ENCODE measurements at places on chromosomes 13 and 19. TPM values are rescaled to one million over a fixed set of nuclear protein-coding genes. Genes with fewer than 3 reads are reported as not detected.

- no peak overlapping the region for H3K27ac ChIP-seq
- peaks cover 6% of the 10 kb centered on the region for H3K36me3 ChIP-seq
- peaks cover 18% of the 10 kb centered on the region for H3K27me3 ChIP-seq
- DNase-seq = no peak
- no peak overlapping the region for H3K4me3 ChIP-seq
Measured at GRCh38 chr13:20415306-20415679, 110.4 kb downstream of the CRYL1 start.

- DNase-seq = no peak
- H3K27me3 ChIP-seq = peaks cover 4% of the 10 kb centered on the region
- H3K4me3 ChIP-seq = no peak overlapping the region
- H3K4me1 ChIP-seq = no peaks in the 10 kb centered on the region
Measured at GRCh38 chr13:27379126-27379525, 45.3 kb upstream of the GTF3A start.

DNA sequence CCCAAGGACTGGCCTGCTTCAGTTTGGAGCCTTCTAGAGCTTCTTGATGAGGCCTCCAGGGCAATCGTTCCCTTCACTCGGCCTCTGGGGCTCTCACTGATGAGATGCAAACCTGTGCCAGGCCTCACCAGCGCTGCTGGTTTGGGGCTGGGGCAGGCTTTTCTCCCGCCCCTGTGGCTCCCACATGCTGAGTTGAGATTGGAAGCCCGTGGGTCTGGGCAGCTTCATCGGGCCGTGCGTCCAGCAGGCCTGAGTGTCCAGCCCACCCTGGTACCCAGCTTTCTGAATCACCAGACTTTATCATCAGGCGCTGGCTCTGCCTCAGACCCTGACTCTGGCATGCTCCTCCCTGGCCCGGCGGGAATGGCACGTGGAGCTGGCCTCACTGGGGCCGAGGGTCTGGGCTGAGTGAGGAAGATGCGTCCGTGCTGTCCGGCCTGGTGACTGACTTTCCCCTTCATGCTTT lies 4.3 kb downstream of the CALM3 start:
- DNase-seq = no peak
- H3K4me1 ChIP-seq = peaks cover 39% of the 10 kb centered on the region
- H3K27me3 ChIP-seq = no peaks in the 10 kb centered on the region
- H3K27ac ChIP-seq = no peak overlapping the region
- peaks cover 53% of the 10 kb centered on the region for H3K36me3 ChIP-seq

GRCh38 chr13:40979232-40979631 lies 39.9 kb downstream of the ELF1 start:
- no peak for DNase-seq
- H3K36me3 ChIP-seq = no peaks in the 10 kb centered on the region
- H3K27ac ChIP-seq = no peak overlapping the region

GRCh38 chr13:31545616-31546015 lies 193.7 kb upstream of the RXFP2 start:
- DNase-seq = peak; percentile 29
- H3K27me3 ChIP-seq = no peaks in the 10 kb centered on the region
- no peak overlapping the region for H3K27ac ChIP-seq
- no peaks in the 10 kb centered on the region for H3K4me1 ChIP-seq
- H3K36me3 ChIP-seq = no peaks in the 10 kb centered on the region

DNA sequence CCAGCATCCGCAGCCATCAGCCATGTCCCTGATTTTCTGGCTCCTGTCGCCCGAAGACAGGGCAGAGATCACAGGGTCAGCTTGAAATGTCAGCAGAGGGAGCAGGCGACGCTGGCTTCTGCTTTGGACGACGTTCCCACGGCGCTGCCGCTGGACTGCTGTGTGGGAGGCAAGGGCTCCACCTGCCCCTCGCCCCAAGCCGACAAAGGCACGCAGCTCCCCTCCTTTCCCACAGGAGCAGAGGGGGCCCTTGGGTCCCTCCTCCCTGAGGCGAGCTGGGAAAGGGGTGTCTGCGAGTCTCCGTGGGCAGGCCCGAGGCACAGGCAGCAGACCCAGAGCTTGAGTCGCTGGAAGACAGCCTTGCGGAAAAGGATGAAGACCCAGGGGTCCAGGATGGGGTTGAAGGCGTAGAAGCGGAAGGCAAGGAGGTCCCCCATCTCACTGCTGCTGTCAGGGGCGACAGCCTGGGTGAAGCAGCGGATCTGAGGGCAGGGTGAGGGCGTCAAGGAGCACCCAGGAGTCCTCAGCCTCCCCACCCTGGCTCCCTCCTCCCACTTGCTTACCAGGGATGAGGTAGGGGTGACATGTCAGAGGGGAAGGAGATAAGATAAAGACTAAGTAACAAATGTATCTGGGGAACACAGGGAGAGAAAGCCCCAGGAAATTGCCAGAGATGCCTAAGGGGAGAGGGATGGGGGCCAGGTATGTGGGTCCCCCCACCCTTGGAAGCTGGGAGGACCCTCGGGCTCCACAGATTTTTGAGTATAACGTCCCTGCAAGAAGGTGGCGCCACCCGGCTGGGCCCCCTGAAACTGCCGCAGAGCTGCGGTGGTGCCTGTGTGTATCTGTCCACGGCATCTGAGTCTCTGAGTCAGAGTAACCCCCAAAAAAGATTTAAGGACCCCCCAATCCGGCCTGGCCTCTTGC lies 3.4 kb downstream of the PTGIR start:
- peaks cover 71% of the 10 kb centered on the region for H3K4me1 ChIP-seq
- no peak for DNase-seq
- H3K27me3 ChIP-seq = peaks cover 2% of the 10 kb centered on the region
- H3K36me3 ChIP-seq = no peaks in the 10 kb centered on the region
- peak overlapping the region; percentile 15 for H3K27ac ChIP-seq

Gene PRODH2
- not detected for total RNA-seq

Gene ENOX1
- 12.2 TPM for total RNA-seq

- H3K36me3 ChIP-seq = peaks cover 44% of the 10 kb centered on the region
- no peak overlapping the region for H3K27ac ChIP-seq
- H3K4me1 ChIP-seq = peaks cover 26% of the 10 kb centered on the region
Measured at GRCh38 chr19:45528149-45528743, 21.0 kb downstream of the VASP start.

- no peaks in the 10 kb centered on the region for H3K4me1 ChIP-seq
- peaks cover 84% of the 10 kb centered on the region for H3K36me3 ChIP-seq
- no peaks in the 10 kb centered on the region for H3K27me3 ChIP-seq
- no peak overlapping the region for H3K4me3 ChIP-seq
- no peak for DNase-seq
Measured at GRCh38 chr19:7969555-7969939, 26.1 kb upstream of the TIMM44 start.

GRCh38 chr13:114104655-114105520 lies 27.5 kb downstream of the RASA3 start:
- H3K4me1 ChIP-seq = peaks cover 77% of the 10 kb centered on the region
- peaks cover 6% of the 10 kb centered on the region for H3K36me3 ChIP-seq
- H3K27me3 ChIP-seq = no peaks in the 10 kb centered on the region
- no peak for DNase-seq
- no peak overlapping the region for H3K4me3 ChIP-seq

GRCh38 chr13:59531571-59532091 lies 632.1 kb downstream of the DIAPH3 start:
- H3K27me3 ChIP-seq = no peaks in the 10 kb centered on the region
- H3K27ac ChIP-seq = peak overlapping the region; percentile 71
- H3K4me3 ChIP-seq = no peak overlapping the region
- no peaks in the 10 kb centered on the region for H3K36me3 ChIP-seq
- peak; percentile 87 for DNase-seq

DNA sequence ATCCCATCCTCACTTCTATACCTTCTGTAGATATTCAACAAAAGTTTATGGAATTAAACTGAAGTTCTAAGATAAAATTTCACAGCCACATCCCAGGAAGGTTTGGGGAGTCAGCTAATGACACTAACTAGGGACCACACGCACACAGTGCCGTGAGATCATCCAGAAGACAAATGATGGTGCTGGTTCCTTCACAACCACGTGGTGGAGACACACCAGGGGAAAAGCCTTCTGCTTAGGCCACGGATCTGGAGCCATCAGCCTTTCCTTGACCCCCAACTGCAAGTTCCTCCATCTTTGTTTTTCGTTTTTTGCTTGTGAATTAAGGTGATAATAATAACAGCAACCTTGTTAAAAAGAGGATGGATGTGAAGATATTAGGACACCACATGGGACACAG lies 241.6 kb upstream of the MAB21L1 start:
- no peak overlapping the region for H3K27ac ChIP-seq
- no peaks in the 10 kb centered on the region for H3K27me3 ChIP-seq
- H3K4me1 ChIP-seq = peaks cover 44% of the 10 kb centered on the region
- no peaks in the 10 kb centered on the region for H3K36me3 ChIP-seq

DNA sequence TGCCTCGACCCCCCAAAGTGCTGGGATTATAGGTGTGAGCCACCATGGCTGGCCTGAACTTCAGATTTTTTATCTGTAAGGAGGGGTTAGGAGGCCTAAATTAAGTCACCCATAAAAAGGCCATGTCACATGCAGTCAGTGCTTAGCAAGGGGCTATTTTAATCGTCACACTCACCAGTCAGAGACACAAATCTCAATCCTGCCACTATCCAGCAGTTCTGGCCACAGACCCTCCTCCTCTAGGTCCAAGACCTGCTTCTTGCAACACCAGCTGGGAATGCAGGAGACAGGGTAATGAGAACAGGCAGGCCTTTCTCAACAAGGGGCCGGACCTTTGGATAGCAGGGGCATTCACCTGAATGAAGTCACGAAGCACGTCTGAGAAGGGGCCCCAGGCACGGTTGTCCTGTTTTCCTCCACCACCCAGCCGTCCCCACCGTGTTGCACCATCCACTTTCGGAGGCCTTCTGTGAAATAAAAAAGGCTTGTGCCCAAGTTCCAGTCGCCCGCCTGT lies 1.4 kb downstream of the FBXO27 start:
- peaks cover 8% of the 10 kb centered on the region for H3K4me1 ChIP-seq
- H3K27me3 ChIP-seq = peaks cover 23% of the 10 kb centered on the region
- no peaks in the 10 kb centered on the region for H3K36me3 ChIP-seq
- DNase-seq = no peak
- no peak overlapping the region for H3K27ac ChIP-seq

DNA sequence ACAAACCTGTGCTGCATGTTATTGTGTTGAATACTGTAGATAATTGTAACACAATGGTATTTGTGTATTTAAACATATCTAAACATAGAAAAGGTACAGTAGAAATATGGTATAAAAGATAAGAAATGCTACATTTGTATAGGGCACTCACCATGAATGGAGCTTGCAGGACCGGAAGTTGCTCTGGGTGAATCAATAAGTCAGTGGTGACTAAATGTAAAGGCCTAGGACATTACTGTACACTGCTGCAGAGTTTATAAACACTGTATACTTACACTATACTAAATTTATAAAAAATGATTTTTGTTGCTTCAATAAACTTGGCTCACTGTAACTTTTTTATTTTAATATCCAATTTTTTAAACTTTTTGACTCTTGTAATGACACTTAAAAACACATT lies 34.4 kb downstream of the LMO7 start:
- no peak overlapping the region for H3K27ac ChIP-seq
- no peak overlapping the region for H3K4me3 ChIP-seq
- no peaks in the 10 kb centered on the region for H3K27me3 ChIP-seq
- no peaks in the 10 kb centered on the region for H3K4me1 ChIP-seq

Gene IRGC
- total RNA-seq = not detected

Gene CFD
- total RNA-seq = 8.7 TPM

Gene OR10H1
- total RNA-seq = not detected

GRCh38 chr19:3508771-3509535 lies 2.8 kb downstream of the FZR1 start:
- H3K27ac ChIP-seq = no peak overlapping the region
- no peak for DNase-seq
- H3K4me1 ChIP-seq = peaks cover 20% of the 10 kb centered on the region
- H3K27me3 ChIP-seq = no peaks in the 10 kb centered on the region

Measured in muscle of leg (tissue), 16 donors.